ENCODE measurements at places on chromosomes 11 and 22. TPM values are rescaled to one million over a fixed set of nuclear protein-coding genes. Genes with fewer than 3 reads are reported as not detected.

The CSF2RB gene
- 0.07 TPM for total RNA-seq

The TCF20 gene
- 77.0 TPM for total RNA-seq

The HIRA gene
- 44.2 TPM for total RNA-seq

The RNF169 gene
- 11.0 TPM for total RNA-seq

The SHANK3 gene
- 9.7 TPM for total RNA-seq

The APOA1 gene
- 4.4 TPM for total RNA-seq

The HTR3A gene
- 4.1 TPM for total RNA-seq

The CDCA5 gene
- total RNA-seq: 80.6 TPM

- H3K27me3 ChIP-seq: peaks cover 4% of the 10 kb centered on the region
- H3K36me3 ChIP-seq: no peaks in the 10 kb centered on the region
- H3K4me3 ChIP-seq: no peak overlapping the region
- no peak overlapping the region for H3K27ac ChIP-seq
These were observed 21.1 kb upstream of the TMPRSS13 start for GRCh38 chr11:117950301-117950700.

GRCh38 chr11:132168344-132168981 is 798.0 kb downstream of the NTM start:
- H3K27me3 ChIP-seq: no peaks in the 10 kb centered on the region
- H3K27ac ChIP-seq: no peak overlapping the region
- no peak for DNase-seq
- no peaks in the 10 kb centered on the region for H3K4me1 ChIP-seq

DNA sequence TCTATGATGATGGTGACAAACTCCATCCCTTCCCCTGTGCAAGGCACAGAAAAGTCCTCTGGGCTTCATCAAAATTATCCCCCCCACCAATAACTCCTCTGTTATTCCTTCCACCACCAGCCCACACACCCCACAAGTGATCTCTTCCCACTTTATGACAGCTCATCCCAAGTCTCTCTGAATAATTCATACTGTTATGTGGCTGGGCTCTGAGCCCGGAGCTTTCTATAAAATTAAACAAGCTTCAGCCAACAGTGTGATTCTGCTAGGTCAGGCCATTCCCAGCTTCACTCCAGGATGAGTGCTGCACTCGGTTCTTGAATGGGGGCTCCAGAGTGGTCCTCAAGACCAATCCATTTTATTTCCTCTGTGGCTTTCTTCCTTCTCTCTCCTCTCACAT is 83.0 kb downstream of the INSC start:
- DNase-seq: no peak
- no peaks in the 10 kb centered on the region for H3K36me3 ChIP-seq
- H3K27me3 ChIP-seq: no peaks in the 10 kb centered on the region
- H3K4me1 ChIP-seq: no peaks in the 10 kb centered on the region
- no peak overlapping the region for H3K4me3 ChIP-seq
- H3K27ac ChIP-seq: no peak overlapping the region

DNA sequence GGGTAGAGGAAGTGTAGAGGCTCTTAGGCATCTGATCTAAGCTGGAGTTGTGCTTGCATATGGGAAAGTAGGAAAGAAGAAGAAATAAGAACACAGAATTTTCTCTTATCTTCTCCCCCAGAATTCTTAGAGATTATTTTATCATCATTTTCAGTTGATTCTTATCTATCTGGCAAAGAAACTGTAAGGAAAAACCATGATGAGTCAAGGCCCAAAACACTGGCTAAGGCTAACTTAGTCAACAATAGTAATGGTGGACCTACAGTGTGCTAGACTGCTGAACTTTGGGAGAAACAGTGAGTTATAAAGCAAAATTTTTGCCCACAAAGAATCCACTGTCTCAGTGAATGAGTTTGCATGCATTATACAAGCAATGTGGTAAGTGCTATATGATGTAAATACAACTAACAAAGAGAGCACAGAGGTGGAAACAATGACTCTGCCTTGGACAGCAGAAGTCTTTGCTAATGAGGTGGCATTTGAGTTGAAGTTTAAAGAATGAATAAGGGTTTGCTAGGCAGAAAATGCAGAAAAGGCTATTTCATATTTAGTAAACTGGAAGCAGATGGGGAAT is 344.5 kb upstream of the PLET1 start:
- H3K27me3 ChIP-seq: no peaks in the 10 kb centered on the region
- H3K4me1 ChIP-seq: peaks cover 3% of the 10 kb centered on the region
- no peak overlapping the region for H3K4me3 ChIP-seq
- no peaks in the 10 kb centered on the region for H3K36me3 ChIP-seq
- H3K27ac ChIP-seq: no peak overlapping the region

GRCh38 chr11:68892576-68892975 is 11.1 kb downstream of the MRPL21 start:
- H3K36me3 ChIP-seq: peaks cover 39% of the 10 kb centered on the region
- H3K27me3 ChIP-seq: no peaks in the 10 kb centered on the region
- H3K4me1 ChIP-seq: peaks cover 5% of the 10 kb centered on the region
- no peak overlapping the region for H3K27ac ChIP-seq
- DNase-seq: no peak

DNA sequence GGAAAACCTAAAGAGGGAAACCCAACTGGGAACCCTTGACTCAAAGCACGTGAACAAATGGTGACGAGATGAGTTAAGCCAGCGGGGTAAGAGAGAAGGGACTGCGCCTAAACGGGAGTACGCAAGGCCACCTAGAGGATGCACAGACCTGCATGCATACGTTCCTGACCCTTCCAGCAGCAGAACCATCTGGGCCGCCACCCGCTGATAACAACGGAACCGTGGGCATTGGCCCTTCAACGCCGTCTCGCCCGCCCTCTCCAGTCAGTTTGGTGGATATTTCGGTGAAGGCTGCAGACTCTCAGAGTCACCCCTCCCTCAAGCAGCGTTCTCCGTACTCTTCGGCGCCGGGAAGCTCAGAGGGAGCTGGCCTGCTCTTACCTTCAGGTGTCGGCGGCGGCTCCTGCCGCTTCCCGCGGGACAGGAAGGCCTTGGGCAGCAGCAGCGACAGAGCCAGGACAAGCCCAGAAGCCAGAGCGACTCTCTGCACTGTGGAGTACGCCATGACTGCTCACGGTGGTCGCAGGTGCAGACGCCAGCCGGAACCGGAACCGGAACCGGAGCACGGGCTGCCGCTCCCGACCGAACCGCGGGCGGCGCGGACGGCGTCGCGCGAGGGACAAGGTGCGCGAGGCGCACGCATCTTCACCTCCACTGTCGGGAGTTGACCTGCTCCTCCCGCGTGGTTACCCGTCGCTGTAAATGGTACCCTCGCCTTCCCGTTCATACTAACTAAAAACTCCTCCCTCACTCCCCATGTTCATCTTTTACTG is at the start of gene RIC3:
Gene RIC3 (minus strand): TSS at position 541 of the 773 bp plus-strand sequence. CDS start 36 bp downstream, at position 505.
- peak within 1 kb of the TSS; percentile 53 for H3K27ac ChIP-seq
- H3K27me3 ChIP-seq: peaks cover 37% of the 10 kb centered on the region
- peak within 1 kb of the TSS; percentile 78 for H3K4me3 ChIP-seq
- H3K36me3 ChIP-seq: no peaks in the 10 kb centered on the region
- peaks cover 22% of the 10 kb centered on the region for H3K4me1 ChIP-seq

DNA sequence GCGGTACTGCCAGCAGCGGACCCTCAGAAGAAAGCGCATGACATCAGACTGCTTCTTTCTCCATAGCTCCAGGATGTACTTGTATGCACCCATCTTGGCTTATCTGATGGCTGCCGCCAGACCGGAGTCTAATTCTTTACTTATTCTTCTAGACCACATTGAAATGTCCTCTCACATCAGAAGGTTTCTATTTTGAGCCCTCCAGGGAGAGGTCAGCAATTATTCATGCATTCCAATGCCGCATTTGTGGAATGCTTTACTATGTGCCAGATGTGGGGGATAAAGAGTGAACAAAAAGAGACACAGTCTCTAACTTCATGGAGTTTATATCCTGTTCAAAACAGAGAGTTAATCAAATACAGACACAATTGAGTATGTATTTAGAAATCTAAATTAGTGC is 230.1 kb downstream of the MIAT start:
- peaks cover 32% of the 10 kb centered on the region for H3K4me1 ChIP-seq
- DNase-seq: no peak
- H3K36me3 ChIP-seq: no peaks in the 10 kb centered on the region
- H3K27me3 ChIP-seq: 0 out of 2 replicates have a peak, but pooled peaks cover 4% of the 10 kb centered on the region
- no peak overlapping the region for H3K4me3 ChIP-seq

DNA sequence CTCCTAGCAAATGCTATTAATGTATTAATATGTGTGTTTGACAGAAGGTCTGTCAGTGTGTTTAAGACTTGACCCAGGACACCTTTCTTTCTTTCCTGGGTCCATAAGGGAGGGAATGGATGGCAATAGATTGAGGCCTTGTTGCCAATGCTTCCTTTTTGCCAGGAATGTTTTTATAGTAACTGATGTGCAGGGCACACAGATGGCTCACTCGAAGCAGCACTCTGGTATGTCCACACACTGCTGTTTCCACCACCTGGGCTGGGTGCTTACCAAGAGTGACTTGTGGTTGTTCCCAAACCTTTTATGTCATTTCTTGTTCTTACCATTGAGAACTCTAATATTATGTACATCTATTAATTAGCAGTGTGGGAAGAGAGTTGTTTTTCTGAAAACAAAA is 396.9 kb upstream of the SYN3 start:
- peaks cover 17% of the 10 kb centered on the region for H3K4me1 ChIP-seq
- no peaks in the 10 kb centered on the region for H3K27me3 ChIP-seq
- no peaks in the 10 kb centered on the region for H3K36me3 ChIP-seq
- no peak for DNase-seq
- H3K27ac ChIP-seq: no peak overlapping the region

- no peak overlapping the region for H3K4me3 ChIP-seq
- peaks cover 8% of the 10 kb centered on the region for H3K27me3 ChIP-seq
- no peak overlapping the region for H3K27ac ChIP-seq
These were observed 75.2 kb downstream of the EIF3M start for GRCh38 chr11:32658639-32659406.

DNA sequence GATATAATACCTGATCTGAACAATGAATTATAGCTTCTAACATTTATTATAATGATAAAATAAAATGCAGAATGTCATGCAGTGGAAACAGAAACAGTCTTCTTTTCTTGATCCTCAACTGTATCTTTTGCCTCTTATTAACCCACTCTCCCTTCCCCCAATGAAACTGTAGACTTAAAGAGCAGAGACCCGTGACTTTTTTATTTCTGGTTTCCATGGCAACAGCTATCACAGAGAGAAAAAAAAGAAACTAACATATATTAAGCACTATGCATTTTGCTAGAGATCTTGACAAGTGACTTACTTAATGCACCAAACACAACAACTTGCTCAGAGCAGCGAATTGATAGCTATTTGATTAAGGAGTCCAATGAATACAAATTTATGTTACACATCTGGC is 69.3 kb downstream of the RAB38 start:
- peaks cover 27% of the 10 kb centered on the region for H3K36me3 ChIP-seq
- H3K27me3 ChIP-seq: no peaks in the 10 kb centered on the region
